Activated T-helper 1 cell treated with anti-CD3 and anti-CD28 coated beads, Interleukin-12 subunit alpha, Interleukin-12 subunit beta, Interleukin-2, Interleukin-4 antibody, amounts not matched to agents 30 ng/mL and 10 ng/mL and 1 ng/mL, durations not matched to agents 14 hours and 24 hours and 36 hours (primary cell): ENCODE measurements at places on chromosomes 2 and 18.

- peak; percentile 31 for DNase-seq
These were observed 176.0 kb downstream of the SMAD2 start for GRCh38 chr18:47754311-47755101.

GRCh38 chr2:119550856-119551255, 6.6 kb downstream of the CFAP221 start:
- DNase-seq, result no peak

DNA sequence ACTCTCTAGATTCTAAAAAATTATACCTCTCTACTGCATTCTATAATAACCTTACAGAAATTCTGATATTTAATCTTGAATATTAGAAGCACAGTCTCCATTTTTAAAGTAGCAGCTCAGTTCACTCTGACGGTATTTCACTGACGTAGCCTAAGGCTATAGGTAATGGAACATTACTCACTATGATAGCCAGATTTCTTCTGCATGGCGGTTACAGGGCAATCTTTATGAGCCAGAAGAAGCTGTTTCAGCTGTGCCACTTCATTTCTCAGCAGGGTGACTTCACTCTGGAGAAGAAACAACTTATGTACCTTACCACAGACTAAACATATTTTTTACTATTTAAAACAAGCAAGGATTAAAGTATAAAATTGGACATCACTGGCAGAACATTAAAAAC, 75.3 kb upstream of the CHN1 start:
- no peak for DNase-seq

DNA sequence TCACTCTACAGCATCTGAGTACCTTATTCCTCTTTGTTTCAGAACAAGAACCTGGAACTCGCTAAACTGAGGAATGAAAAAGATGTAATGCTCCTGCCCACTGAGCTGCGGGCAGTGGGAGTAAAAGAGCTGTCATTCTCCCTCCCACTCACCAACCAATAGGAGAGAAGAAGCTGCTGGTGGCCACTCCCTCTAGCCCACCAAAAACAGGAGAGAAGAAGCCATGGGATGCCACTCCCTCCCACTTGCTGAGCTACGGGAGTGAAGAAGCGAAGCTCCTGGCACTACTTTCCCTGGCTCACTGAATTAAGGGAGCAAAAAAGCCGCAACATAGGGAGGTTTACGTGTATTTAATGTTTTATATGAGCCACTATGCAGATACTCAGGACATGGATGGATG, 53.7 kb downstream of the RIT2 start:
- no peak for DNase-seq

GRCh38 chr2:27194538-27195354, 17.1 kb upstream of the ATRAID start:
- DNase-seq, result no peak

GRCh38 chr2:207073801-207074678, 91.7 kb downstream of the KLF7 start:
- DNase-seq, result peak; percentile 39

- no peak for DNase-seq
These were observed 73.4 kb upstream of the ST8SIA3 start for GRCh38 chr18:57278933-57279332.

DNA sequence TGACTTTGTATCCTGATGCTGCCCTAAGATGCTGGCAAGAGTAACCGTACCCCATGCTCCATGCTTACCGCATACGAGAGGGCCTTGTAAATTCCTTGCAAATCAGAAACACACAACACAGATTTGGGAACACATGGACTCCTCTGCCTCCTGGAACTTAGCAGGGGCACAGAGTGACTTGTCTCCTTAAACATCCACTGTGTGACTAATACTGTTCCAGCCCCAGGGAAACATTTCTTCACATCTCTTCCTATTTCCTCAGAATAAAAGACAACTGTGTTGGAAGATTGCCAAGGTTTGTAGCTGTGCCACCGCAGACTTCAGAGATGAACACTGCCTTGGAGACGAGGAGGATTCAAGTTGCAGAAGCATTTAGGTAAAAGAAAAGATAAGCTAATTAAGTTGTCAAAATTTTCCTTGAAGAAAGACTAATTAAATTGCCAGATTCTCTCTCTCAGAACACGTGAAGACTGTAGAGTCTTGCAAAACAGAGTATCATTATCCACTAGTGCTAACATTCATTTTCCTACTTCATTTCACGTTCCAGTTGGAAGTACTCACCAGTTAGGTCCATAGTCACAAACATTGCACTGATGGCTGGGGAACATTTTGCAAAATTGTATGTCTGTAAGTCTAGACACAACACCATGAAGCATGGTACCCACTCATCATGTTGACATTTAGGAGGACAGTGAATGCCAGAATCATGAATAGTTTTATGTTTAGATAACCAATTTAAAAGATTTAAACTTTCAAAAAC, 188.8 kb downstream of the TSN start:
- no peak for DNase-seq

- no peak for DNase-seq
These were observed 118.2 kb downstream of the CLIP4 start for GRCh38 chr2:29233428-29233827.

- no peak for DNase-seq
These were observed 38.8 kb upstream of the UBE2F start for GRCh38 chr2:237927986-237928385.
